NCI-H748 treated with DMSO at 0.1 percent for 48 hours (cell line): ENCODE measurements at places on chromosomes 3 and 15.

DNA sequence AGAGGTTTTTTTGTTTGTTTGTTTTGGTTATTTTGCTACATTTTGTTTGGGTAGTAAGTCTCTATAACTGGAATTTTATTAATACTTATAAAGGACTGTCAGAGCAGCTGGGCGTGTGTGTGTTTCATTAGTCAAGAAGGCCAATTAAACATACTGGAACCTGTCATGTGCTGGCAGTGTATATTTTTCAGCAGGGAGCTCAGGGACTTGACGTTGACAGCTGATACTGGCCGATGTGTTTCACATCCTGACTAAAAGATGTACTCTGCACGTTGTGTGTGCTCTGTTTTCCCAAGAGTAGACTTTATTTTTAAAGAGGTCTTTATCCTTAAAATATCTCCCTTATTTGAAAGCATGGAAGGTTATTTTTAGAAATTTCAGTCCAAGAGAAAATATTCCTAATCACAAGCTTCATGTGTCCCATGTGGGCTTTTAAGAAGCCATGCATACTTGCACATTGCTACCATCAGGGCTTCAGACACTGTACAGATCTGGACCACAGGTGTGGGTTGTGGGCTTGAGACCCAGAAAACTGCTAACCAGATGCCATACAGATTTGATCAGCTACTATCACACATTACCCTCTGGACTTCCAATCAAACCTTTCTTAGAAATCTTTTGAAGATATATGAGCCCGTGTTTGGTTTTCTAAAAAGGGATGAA, 135.9 kb downstream of the FEZF2 start:
- DNase-seq, result no peak

- DNase-seq, result peak; percentile 13
These were observed 710 bp downstream of the TJP1 start for GRCh38 chr15:29821416-29822099.

DNA sequence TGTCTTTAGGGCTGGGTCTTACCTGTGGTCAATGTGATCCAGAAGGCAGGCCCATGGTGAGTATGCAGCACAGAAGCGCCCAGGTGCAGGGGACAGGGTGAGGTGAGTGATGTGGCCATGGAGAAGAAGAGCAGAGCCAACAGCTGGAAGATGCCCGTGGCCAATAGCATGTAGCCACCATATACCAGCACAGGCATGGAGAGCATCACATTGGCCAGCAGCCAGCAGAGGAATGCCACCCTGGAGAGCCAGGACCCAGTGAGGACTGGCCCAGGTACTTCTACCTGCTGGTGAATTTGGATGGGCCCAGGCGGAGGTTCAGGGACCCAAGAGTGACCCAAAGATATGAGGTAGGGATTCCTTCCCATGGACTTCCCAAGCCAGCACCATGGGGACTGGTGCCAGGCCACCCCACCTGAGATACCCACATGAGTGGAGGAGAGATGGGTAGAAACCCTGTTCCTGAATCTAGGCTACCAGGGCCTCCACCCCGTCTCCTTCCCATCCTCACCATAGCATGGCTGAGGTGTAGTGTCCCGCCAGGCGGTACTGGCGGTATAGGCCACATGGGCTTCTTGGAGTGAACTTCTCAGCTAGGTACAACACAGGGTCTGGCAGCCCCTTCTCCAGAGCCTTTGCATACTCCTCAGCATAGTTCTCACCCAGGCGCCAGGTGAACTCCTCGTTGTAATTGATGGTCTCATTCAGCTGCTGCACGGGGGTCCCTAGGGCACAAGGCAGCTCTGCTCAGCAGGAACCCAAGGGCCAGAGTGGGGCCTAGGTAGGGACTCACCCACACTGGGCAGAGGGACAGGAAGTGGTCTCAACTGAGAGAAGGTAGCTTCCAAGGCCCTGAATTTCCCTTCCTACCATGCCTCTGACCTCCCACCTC, 6.2 kb downstream of the DUOXA2 start:
- DNase-seq, result no peak

DNA sequence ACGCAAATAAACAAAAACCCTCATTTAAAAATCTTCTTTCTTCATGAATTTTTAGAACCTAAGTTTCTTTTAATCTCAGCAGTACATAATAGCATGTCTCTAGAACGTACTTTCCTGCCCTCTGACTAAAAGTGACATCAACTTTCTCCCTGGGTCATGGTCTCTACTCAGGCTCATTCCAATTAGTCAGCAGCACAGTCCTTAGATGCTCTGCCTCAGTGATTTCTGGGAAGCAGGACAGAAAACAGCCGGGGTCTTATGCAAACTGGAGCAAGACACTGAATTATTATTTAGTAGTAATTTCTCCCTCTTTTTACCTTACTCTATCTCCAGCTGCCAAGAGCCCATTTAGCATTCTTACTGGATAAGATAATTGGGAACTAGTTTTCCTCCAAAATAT, 365.2 kb downstream of the TUSC7 start:
- DNase-seq, result no peak

DNA sequence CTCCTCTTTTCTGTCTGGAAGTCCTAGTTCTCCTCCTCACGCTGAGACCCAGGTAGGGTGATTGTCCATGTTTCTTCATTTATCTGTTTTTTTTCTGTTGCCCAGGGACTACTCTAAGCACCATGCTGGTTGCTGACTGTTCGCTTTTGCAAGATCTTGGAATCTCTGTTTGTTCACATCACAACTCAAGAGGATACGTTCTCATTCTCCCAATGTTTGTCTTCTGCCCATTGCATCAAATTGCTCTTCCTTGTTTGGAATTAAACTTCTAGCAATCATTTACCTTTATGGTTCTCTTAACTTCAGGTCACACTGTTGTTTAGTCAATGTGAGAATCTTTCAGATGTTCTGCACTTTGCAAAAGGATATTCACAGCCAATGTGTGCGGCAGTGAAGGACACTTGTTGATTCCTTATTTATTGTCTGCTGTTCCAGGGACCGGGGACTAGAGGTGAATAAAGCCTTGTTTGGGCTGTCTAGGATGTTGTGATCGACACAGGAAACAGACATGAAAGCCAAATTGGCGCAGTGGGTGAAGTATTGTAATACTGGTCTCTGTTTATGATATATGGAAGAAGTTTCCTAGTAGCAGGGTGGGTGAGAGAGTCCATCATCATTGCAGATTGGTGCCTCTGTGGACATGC, 24.5 kb downstream of the LPP start:
- no peak for DNase-seq

GRCh38 chr3:55854494-55854893, 367.4 kb upstream of the WNT5A start:
- no peak for DNase-seq

GRCh38 chr15:74314795-74315438, 52.5 kb downstream of the CYP11A1 start:
- no peak for DNase-seq

GRCh38 chr3:73939985-73940384, 315.2 kb upstream of the PDZRN3 start:
- no peak for DNase-seq

DNA sequence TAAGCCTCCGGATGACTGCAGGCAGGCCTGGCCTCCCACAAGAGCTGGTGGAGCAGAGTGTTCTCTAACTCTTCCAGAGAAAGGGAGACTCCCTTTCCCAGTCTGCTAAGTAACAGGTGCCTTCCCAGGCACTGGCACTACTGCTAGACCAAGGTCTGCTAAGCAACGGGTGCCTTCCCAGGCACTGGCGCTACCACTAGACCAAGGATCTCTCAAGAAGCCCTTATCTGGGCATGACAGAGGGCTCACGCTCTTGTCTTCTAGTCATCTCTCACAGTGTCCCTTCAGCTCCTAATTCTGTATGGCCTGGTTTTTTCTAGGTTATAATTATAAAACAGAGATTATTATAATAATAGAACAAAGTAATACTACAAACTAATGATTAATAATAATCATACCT, 27.8 kb downstream of the MYL3 start:
- no peak for DNase-seq

DNA sequence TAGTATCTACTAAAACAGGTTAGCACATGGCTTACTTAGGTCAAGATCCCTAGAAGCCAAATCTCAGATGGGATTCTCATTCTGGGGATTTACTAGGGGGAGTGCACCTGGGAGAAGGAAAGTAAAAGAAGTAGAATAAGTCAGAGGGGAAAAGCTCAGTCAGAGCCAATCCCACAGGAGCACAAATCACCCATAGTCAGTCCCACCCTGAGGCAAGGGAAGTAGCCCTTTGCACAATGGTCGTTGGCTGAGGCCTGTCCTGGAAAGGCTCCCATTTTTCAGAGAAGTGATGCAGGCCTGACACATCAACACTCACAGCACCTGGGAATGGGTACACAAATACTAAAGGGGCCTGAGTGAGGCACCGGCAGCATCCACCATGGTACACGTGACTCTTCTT, 39.8 kb downstream of the SST start:
- DNase-seq, result no peak

DNA sequence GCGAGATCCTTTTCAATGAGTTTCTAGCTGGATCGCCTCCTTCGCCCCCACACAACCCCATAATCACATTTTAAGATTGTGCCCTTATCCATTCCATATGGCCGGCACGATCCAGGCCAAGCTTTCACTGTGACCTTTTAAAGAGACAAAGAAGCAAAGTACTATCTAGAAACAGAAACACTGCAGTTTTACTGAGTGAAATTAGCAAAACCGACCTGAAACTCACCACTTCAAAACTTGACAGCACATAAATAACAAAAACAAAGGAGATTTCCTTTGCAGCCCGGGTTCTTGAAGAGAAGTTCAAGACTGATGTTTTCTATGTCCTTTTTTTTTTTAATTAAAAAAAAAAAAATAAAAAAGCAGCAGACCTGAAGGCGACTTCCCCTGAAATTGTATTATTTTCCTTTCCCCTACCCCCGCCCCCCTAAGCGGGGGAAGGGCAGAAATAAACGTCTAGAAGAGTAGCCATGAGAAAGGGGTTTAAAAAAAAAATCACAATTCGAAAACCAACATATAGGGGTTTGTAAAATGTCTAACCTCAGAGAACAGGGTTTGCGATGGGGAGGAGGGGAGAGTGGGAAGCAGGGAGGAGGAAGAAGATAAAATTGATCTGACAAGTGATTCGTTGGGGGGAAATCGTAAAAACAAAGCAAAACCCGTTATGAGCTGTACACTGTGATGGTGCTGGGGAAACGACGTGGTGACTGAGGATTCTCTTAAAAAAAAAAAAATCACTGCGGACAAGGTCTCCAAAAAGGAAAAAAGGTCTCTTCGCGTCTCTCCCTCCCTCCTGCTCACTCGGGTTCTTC, 1.5 kb downstream of the SATB1 start:
- peak; percentile 17 for DNase-seq

- no peak for DNase-seq
These were observed 319.2 kb downstream of the FGF12 start for GRCh38 chr3:192408007-192408646.

DNA sequence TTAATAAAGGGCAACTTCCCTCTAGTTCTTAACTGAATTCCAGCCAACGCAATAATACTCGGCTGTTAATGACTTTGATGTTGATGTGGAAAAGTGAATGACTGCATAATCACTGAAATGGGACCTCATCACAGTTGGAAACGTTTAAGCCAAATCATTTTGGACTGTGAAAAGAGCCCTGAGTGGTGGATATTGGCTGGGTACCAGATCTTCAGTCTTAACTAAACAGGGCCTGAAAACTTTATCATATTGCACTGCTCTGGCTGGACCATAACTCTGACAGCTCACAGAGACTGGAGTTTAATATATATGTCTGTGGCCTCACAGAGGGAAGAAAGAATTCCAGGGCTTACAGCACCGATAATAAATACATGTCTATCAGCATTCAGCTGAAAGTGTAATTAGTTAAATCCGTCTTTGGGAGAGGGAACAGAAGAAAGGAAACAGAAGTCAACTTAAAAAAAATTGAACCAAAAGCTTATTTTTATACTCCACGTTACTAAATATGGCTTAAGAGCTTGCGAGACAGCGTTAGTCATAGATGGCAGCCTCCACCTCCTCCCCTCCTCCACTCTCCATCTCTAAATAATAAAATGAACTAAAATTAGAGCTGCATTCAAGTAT, 222.3 kb upstream of the CDIN1 start:
- DNase-seq, result no peak

DNA sequence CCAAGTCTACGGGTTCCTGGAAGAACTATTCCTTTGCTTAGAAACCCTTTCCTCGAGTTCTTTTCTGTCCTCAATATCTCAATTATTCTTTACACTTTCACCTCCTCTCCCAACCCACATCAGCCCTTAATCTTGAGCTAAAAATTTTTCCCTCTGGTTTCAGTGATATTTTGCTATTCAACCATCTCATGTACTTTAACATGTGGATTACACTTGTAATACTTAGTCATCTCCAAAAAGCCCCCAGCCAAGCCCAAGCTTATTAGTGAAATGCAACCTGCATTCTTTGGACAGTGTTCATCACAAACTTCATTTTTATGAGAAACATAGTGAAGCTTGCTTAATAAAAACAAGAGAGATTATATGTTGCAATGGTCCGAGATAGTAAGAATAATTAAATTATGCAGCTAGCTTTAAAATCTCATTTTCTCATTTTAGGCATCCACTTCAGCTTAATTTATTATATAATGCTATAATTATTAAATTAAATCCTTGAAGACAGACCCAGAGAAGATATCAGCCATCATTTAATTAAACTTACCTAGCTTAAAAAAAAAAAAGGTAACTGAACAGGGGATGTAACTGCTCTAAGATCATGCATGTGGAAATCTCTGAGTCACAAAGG, 534.5 kb upstream of the TBL1XR1 start:
- no peak for DNase-seq

- DNase-seq, result no peak
These were observed 45.3 kb downstream of the OSTN start for GRCh38 chr3:191244242-191244867.

GRCh38 chr15:73844356-73844755, 29.0 kb upstream of the TBC1D21 start:
- no peak for DNase-seq

GRCh38 chr3:65033576-65033975, 345.8 kb upstream of the ADAMTS9 start:
- no peak for DNase-seq
